SK-N-SH (cell line): ENCODE measurements at places on chromosomes 6 and 20.
A peak's percentile ranks its signal among the peaks of the same experiment; 100 is the strongest.

- no peak for DNase-seq
These were observed 627.5 kb downstream of the PKHD1 start for GRCh38 chr6:51459958-51460357.

DNA sequence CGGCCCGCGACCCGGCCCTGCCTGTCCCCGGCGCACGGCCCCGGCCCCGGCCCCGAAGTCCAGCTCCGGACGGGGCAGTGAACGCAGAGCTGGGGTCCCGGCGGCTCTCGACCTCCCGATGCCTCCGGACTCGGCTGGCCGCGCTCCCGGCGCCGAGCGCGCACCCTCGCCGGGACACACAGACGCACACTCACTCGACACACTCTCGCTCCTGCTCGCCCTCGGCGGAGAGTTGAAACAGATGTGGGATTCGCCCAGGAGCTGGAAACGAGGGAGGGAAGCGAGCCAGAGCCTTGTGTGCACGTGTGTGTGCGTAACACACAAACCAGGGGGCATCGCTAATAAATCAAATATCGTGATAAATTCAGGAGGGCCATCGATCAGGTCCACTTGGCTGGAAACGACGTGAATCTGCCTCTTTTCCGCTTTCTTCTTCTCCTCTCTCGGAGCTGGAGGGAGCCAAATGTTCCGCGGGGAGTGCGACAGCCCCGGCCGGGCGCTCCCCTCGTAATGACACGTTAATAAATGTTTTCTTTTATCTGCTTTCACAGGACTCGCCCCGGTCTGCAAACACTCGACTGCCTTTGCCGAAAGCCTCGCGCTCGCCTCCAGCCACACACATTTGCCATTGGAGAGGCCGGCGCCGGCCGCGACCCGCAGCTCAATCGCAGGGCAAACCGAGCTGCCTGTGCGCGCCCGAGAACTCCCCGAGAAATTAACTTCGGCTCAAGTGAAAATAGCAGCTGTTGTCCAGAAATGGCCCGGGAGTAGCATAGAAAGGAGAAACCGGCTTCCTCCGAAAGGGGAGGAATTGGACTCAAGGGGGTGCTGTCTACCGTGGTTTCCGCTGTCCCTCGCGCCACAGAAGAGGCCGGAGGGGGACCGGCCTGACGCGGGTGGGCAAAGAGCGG is 828 bp upstream of the SULF2 start:
- DNase-seq: peak; percentile 86

GRCh38 chr20:9401371-9401770 is 113.0 kb upstream of the LAMP5 start:
- no peak for DNase-seq

- no peak for DNase-seq
These were observed 240.7 kb downstream of the ARID1B start for GRCh38 chr6:157017861-157018260.

DNA sequence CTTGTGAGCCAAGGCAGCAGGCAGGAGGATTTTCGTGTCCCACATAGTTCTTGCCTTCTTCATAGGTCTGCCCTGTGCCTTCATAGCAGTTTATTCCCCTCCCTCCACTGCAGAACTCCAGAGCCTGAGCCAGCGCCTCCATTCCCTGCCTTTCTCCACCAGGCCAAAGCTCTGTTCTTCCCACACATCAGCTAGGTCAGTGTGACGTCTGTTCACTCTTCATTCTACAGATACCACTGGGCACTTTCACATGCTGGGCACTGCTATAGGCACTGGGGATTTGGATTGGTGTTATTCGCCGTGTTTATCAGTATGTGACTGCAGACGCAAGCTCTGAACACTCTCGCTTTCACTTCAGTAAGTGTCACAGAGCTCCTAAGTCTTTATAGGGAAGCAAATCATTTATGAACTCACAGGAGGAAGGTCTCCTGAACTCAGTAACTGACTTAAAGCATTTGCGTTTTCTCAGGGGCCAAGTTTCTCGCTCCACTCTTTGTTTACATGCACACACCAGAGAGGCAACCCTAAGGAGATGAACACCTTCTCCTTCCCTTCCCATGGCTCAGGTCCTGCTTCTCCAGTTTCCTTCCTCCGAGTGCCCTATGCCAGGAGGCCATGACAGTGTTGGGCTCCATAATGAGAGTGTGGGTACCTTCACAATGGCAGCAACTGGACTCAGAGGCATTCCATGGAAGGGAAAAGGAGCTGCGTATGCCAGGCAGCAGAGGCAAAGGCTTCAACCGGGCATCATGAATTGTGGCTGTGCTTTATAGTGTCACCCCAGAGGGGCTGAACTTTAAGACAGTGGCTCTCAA is 6.3 kb upstream of the APMAP start:
- DNase-seq: no peak

DNA sequence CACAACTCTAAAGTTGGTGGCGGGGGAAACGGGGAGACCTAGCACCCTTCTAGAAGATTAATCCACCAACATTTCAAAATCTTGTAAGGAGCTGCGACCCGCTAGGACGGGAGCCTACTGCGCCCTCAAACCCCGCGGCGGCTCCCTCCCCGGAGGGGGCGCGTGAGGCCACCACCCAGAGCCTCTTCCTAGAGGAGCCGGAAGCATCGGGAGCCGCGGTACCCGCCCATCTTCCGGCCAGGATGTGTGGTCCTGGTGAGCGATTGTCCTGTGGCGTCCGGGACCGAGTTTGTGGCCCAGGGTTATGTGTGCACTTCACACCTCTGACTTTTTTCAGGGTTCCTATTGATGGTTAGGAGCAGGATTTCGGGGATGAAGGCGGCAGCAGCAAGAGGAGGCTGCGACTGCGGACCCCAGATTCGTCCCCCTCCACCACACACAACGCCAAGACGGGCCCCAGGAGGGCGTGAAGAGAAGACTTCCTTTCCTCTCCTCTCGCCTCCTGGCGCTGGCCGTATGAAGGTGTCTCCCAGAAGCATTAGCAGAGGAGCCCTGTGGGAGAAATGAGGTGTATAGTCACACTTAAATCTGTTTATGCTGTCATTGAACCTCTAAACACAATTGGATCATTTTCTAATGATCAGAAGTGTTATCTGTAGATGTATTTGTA is 10.7 kb downstream of the ZNF165 start:
- DNase-seq: peak; percentile 85

DNA sequence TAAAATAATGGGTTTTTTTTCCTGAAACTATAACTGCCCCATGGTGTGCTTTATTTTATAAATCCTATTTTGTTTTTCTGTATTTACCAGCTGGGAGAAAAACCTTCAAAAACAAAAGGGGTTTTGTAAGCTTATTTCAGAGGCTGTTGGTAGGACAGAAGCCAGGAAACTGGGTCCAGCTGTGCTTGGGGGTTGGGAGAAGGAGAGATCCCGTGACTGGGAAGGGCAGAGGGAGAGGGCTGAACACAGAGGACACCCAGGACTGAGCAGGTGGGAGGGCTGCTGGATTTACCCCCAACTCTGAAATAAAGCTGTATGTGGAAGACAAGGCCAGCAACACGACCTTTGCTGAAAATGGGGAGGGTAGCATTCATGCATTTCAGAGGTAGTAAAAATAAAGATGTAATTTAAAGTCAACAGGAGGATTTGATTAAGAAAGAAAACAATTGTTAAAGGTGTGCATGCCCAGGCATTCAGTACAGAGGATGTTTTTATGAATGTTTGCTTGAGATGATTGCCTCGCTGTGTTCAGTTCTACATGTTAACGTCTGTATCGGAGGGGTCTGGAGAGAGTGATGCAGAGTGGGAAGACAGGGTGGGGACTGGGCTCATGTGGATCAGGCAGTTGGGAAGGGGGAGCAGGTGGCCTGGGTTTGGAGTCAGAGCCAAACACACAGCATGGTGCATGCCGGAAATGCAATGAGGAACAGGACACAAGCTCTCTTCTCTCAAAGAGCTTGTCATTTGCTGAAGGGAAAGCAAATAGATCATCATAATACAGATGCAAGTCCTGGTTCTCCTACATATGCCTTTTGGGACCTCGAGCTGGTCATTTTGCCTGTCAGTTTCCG is 21.4 kb downstream of the ARFGEF3 start:
- no peak for DNase-seq

DNA sequence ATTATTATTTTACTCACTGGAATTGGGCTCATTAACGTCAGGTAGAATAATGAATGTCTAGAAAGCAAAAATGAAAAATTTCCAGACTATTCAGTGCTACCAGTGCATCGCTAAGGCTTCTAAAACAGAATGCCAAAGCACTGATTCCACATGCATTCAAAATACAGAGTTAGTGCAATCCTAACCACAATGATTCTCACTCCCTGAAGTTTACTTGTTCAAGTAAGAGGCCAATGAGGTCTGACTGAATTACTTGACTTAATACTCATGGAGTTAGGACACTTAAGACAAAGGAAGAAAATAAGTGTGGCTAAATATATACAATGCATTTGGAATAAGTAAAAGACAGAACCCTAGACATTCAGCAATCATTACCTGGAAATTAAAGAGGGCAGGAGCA is 220.5 kb downstream of the PKHD1 start:
- DNase-seq: no peak

DNA sequence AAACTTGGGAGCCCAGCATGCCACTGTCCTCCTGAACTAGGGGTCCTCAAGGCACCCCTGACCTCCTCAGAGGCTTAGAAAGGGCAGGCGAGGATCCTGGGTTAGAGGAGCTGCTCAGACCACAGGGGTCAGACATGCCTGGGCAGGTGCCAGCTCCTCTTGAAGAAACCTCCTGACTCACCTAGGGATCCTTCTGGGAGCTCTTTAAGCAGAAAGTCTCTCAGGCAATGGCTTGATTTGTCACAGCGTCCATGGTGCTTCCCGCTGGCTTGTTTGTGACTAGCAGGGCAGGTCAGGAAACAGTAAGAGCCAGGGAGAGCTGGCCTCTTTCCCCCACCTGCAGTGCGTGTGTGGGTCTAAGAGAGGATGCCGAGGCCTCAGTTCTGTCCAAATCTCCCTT is 174.5 kb upstream of the SNX9 start:
- no peak for DNase-seq

DNA sequence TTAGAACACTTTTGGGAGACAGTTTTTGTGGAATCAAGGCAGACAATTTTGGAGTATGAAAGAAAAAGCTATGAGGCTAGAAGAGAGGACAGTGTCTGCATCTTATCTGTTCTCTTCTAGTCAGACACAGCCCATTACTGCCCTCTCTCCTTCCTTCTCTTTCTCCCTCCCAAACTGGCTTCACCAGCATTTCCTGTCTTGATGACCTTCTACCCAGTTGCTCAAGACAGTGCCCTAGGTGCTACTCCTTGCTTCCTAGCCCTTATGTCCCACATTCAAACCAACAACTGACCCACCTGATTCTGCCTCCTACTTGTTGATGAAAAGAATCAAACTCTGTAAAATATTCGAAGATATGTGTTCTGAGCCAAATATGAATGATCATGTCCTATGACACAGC is 116.4 kb upstream of the RIPOR2 start:
- no peak for DNase-seq

- DNase-seq: no peak
These were observed 996 bp upstream of the SEC23B start for GRCh38 chr20:18506744-18507143.

DNA sequence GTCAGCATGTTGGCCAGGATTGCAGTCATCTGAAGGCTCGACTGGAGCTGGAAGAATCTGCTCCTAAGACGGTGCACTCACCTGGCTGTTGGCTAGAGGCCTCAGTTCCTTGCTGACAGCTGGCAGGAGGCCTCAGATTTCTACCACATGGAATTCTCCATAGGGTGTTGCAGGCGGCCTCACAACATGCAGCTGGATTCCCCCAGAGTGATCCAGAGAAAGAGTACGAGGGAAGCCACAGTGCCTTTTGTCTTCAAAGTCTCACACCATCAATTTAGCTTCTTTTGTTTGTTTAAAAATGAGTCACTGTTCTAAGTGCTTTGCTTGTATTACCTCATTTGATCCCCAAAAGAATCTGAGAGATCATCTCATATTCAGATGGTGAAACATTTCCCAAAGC is 65.5 kb upstream of the FYN start:
- no peak for DNase-seq

GRCh38 chr20:13991311-13991710 is 897 bp upstream of the SEL1L2 start:
- DNase-seq: no peak

DNA sequence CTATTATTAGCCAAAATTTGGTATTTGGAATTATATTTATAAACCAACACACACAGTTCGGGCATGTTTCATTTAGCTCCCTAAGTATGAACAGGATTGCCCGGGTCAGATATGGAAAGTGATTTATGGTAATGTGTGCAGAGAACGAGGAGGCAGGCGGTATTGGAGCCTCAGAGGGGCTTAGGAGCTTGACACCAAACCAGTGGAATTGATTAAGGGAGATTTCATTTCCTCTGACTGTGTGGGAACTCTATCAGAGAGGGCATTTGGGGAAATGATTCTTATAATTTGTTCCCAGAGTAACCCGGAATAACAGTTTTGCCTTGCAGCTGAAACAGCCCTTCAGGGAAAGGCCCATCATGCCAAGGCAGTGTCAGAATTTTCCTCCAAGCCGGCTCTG is 115.1 kb upstream of the SPTLC3 start:
- DNase-seq: no peak

DNA sequence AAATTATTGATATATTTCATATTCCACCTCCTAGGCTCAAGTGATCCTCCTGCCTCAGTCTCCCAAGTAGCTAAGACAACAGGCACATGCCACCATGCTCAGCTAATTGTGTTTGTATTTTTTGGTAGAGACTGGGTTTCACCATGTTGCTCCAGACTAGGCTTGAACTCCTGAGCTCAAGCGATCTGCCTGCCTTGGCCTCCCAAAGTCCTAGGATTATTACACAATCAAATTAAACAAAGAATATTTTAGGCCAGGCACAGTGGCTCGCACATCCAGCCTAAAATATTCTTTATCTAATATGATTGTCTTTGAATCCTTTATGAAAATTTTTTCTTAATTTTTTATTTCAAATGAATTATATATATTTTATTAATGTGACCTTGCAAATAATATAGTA is 17.8 kb downstream of the ME1 start:
- no peak for DNase-seq

- DNase-seq: no peak
These were observed 284.2 kb downstream of the LRFN2 start for GRCh38 chr6:40302856-40303454.

DNA sequence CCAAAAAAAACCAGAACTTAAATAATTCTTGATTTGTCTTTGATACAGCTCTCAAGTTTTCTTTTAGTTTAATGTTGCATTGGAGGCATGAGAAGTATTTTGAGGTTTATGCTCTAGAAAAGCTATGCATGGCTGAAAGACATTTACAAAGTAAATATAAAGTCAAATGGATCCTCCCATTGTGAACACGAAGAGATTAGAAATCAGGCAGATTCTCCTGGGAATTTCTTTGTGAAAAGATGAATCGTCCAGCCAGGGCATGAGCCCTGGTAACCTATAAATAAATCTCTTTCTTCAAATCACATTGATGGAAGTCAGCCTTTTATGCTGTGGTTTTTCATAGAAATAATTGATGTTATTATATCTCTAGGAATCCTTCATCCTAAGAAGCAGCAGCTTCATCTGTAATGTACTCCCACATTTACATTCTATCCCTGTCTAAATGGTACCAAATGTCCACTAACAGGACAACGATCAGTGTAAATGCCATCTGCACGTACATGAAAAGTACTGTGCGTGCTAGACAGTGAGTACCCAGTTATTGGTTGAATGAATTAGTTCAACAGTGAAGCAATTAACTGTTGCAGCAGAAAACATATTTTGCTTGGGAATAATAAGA is 143.6 kb downstream of the ALDH8A1 start:
- DNase-seq: peak; percentile 21

GRCh38 chr6:108575905-108576494 is 15.3 kb downstream of the FOXO3 start:
- DNase-seq: no peak

GRCh38 chr6:89840538-89840937 is 10.9 kb downstream of the CASP8AP2 start:
- peak; percentile 31 for DNase-seq

GRCh38 chr6:161686655-161687054 is 412.8 kb upstream of the AGPAT4 start:
- no peak for DNase-seq

GRCh38 chr20:37797669-37798175 is 103.9 kb downstream of the CTNNBL1 start:
- DNase-seq: no peak
